Left lung (tissue), 14 donors: ENCODE measurements at places on chromosomes 11 and 22.

DNA sequence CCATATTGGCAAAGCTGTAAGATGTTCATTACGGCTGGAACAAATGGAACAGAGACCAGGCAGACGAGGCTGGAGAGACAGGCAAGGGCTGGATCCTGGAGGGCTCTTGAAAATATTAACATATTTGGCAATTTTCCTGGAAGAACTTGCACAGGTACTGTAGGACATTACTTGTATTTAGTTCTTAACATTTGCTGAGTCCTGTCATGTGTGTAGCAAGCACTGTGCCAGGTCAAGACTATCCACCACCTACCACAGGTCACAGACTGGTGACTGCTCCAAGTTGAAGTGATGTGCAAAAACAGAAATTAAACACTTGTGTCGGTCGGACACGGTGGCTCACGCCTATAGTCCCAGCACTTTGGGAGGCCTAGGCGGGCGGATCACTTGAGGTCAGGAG lies 58.7 kb upstream of the TNRC6B start:
- no peak overlapping the region for H3K27ac ChIP-seq
- peaks cover 6% of the 10 kb centered on the region for H3K4me1 ChIP-seq
- H3K27me3 ChIP-seq: no peaks in the 10 kb centered on the region
- H3K36me3 ChIP-seq: no peaks in the 10 kb centered on the region
- H3K4me3 ChIP-seq: no peak overlapping the region

- no peak for DNase-seq
- H3K4me1 ChIP-seq: peaks cover 13% of the 10 kb centered on the region
- H3K4me3 ChIP-seq: no peak overlapping the region
Observed at GRCh38 chr11:3126901-3127691, 38.0 kb downstream of the OSBPL5 start.

DNA sequence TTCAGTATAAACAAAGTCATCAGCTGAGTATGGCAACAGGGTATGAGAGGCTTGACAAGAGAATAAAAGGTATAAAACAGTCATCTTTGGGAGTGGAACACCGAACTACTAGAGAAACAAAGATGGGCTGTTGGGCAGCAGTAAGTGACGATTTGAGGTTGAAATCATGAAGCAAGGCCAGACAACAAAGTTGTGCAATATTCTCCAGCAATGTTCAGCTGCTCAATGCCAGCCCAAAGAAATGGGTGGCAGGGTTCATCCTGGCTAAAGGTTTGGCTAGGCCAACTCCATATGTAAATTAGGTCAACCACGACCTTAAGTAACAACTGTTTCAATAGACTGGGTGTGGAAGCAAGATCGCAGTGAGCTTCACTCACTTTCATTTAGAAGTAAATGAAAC lies 6.2 kb downstream of the APIP start:
- H3K27me3 ChIP-seq: no peaks in the 10 kb centered on the region
- H3K4me3 ChIP-seq: no peak overlapping the region
- peaks cover 27% of the 10 kb centered on the region for H3K4me1 ChIP-seq
- peak overlapping the region; percentile 41 for H3K27ac ChIP-seq
- H3K36me3 ChIP-seq: peaks cover 4% of the 10 kb centered on the region

DNA sequence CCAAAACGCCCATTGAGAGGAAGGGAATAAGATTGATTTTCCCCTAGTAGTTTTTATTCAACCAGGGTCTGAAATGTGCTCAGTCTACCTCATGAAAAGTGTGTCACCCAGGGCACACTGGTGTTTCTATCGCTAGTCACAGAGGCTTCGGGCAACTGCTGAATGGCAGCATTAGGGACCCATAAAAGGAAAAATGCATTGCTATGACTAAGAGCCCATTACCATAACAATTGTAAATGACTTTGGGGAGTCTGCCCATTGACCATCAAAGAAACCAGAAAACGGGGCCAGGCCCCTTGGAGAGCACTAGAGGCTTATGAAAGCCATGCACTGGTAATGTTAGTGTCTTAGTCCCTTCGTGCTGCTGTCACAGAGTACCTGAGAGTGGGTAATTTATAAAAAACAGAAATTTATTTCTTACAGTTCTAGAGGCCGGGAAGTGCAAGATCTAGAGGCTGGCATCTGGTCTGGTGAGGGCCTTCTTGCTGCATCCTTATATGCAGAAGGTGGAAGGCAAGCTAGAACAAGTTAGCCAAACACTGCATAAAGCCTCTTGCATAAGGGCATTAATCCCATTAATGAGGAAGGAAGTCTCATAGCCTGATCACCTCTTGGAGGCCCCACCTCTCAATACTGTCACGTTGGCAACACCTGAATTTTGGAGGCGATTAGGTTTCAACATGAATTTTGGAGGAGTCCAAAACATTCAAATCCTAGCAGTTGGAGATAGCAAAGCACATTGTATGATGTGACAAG lies 306.7 kb downstream of the ST3GAL4 start:
- no peak overlapping the region for H3K27ac ChIP-seq
- no peaks in the 10 kb centered on the region for H3K36me3 ChIP-seq
- H3K4me3 ChIP-seq: no peak overlapping the region
- no peaks in the 10 kb centered on the region for H3K27me3 ChIP-seq
- DNase-seq: no peak

DNA sequence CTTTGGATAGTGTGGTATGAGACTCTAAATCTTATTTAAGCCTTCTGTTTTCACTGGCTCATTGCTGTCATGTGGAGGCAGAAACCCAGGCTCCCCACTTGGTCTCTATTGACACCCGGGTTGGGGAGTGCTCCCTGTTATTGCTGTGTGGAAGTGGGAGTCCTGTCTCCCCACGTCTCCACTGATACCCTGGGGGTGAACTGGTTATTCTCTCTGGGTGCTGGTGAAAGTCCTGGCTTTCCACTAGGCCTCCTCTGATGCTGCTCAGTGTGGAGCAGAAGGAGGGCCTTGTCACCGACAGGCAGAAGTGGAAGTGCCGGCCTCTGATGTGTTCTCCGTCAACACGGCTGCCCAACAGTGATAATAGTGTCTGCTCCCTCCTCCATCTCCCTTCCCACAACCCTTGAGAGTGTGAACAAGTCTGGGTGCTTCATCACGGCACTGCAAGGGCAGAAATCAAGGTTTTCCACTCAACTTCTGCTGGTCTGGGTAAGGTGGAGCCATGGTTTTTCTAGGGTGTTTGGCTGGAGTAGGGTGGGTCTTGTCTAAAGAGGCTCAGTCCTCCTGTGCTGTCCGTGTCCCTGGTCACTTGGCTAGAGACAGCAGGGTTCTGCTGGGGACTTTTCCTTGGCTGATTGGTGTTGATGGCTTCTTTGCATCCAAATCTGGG lies 240.7 kb upstream of the B3GAT1 start:
- no peaks in the 10 kb centered on the region for H3K36me3 ChIP-seq
- H3K4me3 ChIP-seq: no peak overlapping the region
- DNase-seq: no peak
- H3K27me3 ChIP-seq: peaks cover 25% of the 10 kb centered on the region

DNA sequence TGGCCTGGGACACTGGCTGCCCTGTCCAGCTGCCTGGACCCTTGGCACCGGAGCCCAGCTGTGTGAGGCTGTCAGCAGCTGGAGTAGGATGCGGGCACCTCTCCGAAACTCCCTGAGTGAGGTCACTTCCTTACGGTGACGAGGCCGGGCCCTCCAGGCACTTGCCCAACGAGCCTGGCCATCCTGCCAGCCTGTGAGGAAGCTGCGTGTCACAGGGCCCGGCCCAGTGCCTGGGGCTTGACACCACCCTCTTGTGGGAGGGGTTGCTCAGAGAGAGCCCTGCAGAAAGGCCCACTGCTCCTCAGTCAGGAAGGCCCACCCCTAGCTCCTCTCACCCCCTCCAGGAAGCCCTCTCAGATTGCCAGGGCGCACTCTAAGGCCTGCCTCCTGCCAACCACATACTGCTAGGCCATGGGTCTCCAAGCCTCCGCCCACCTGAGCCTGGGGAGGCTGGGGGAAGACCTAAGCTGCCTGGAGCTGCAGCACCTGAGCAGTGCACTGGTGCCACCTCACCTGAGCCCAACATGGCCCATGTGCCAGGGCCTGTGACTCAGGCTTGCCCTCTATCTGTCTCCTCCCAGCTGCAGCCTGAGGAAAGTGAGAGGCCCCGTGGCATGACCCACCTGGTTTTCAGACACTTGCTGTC lies 4.3 kb upstream of the PHLDA2 start:
- DNase-seq: no peak
- no peaks in the 10 kb centered on the region for H3K4me1 ChIP-seq
- no peaks in the 10 kb centered on the region for H3K36me3 ChIP-seq
- no peaks in the 10 kb centered on the region for H3K27me3 ChIP-seq
- H3K27ac ChIP-seq: peak overlapping the region; percentile 80

GRCh38 chr11:46984987-46985386 lies 48.4 kb downstream of the CSTPP1 start:
- no peaks in the 10 kb centered on the region for H3K27me3 ChIP-seq
- no peak for DNase-seq
- no peaks in the 10 kb centered on the region for H3K36me3 ChIP-seq
- no peak overlapping the region for H3K27ac ChIP-seq
- H3K4me1 ChIP-seq: no peaks in the 10 kb centered on the region

- no peak overlapping the region for H3K4me3 ChIP-seq
- H3K27ac ChIP-seq: peak overlapping the region; percentile 33
- peaks cover 6% of the 10 kb centered on the region for H3K27me3 ChIP-seq
- no peaks in the 10 kb centered on the region for H3K36me3 ChIP-seq
Observed at GRCh38 chr22:44550711-44551491, 52.9 kb upstream of the RTL6 start.

DNA sequence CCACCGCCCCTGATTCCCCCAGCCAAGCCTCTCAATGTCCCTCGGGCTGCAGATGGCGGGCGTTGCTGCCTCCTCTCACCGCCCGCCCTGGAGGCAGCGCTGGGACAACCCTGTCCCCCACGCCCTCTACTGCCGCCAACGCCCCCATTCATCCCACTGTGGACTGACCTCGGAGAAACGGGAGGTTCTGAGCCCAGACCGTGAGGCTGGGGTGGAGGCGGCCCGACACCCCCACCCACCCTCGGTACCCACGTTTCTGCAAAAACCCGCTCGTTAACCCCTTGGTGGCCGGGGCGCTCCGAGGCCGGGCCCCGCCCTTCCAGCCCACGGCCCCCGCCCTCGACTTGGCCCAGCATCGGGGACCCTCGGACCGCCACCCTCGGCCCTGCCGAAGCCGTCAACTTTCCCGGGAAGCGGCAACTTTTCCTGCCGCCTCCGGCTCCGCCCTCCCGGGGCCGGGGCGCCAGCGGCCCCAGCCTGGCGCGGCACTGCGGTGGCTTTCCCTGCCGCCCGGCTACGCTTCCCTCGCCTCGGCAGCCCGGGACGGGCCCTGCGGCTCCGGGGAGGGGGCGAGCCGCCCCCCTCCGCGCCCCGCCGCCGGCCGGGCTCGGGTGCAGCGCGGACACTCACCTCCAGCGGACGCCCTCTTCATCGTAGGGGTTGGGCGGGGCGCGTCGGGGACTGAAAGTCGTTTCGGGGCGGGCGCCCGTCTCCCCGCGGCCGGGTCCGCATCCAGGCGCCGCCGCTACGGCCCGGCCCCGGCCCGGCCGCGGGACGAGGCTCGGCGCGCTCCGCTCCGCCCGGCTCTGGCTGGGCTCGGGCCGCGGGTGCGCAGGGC lies 458 bp downstream of the RTN4R start:
- no peak for DNase-seq
- peaks cover 12% of the 10 kb centered on the region for H3K27me3 ChIP-seq
- no peak overlapping the region for H3K27ac ChIP-seq
- H3K4me1 ChIP-seq: no peaks in the 10 kb centered on the region
- H3K36me3 ChIP-seq: no peaks in the 10 kb centered on the region

DNA sequence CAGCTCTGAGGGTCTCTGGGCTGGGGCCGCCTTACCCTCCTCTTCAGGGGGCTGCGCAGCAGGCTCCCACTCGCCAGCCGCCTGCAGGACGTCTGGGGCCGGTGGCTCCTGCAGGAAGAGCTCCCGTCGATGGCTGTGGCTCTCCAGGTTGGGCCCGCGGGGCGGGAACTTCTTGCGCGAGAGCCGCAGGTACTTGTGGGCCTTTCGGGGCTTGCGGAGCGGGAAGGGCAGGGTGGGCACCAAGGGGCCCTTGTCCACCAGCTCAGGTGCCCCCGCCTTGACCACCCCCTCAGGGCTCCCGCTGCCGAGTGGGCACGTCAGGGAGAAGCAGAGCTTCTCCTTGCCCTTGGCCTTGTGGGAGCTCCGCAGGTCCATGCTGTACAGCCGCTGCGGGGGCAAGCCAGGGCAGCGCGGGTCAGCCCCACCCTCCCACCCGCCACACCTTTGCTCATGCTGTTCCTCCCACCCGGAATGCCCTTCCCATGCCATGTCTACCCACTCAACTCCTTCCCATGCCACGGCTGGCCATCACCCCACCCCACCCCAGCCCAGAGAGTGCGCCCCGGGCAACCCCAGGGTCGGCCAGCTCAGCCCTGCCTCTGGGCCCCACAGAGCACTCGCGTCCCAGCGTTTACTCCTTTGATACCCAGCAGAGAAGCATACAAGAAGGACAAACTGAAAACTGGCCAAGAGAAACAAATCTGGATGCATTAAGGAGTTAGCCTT lies 18.0 kb downstream of the CBX7 start:
- no peak overlapping the region for H3K4me3 ChIP-seq
- no peaks in the 10 kb centered on the region for H3K36me3 ChIP-seq
- no peaks in the 10 kb centered on the region for H3K4me1 ChIP-seq
- no peak for DNase-seq
- H3K27me3 ChIP-seq: no peaks in the 10 kb centered on the region

DNA sequence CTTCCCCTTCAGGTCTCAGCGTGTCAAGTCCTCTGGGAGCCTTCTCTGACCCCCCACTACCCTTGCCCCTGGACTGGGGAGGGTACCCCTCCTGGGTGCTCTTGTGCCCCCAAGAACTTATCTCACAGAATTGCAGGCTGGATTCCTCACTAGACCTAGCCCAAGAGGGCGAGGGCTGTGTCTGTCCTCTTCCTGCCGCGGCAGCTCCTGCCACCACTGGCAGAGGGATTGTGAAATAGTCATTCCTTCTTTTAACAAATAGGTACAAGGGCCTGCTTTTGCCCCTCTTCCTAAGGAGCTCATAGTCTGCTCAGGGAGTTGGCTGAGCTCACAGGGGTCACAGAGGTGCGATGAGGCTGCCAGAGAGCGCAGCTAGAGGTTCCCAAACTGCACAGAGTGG lies 5.5 kb downstream of the RAB36 start:
- no peak overlapping the region for H3K4me3 ChIP-seq
- peaks cover 70% of the 10 kb centered on the region for H3K4me1 ChIP-seq
- H3K27ac ChIP-seq: peak overlapping the region; percentile 96
- H3K27me3 ChIP-seq: no peaks in the 10 kb centered on the region
- no peaks in the 10 kb centered on the region for H3K36me3 ChIP-seq
- DNase-seq: no peak

- H3K27me3 ChIP-seq: peaks cover 71% of the 10 kb centered on the region
- peaks cover 13% of the 10 kb centered on the region for H3K4me1 ChIP-seq
- H3K36me3 ChIP-seq: no peaks in the 10 kb centered on the region
- DNase-seq: no peak
- no peak overlapping the region for H3K27ac ChIP-seq
- H3K4me3 ChIP-seq: no peak overlapping the region
Observed at GRCh38 chr11:14974515-14975251, 2.5 kb upstream of the CALCA start.
